ENCODE measurements at places on chromosomes 11 and 22.

- peak within 1 kb of the TSS; percentile 77 for H3K4me3 ChIP-seq
- no peaks in the 10 kb centered on the region for H3K27me3 ChIP-seq
- peaks cover 1% of the 10 kb centered on the region for H3K36me3 ChIP-seq
- DNase-seq = peak; percentile 39
- H3K27ac ChIP-seq = peak within 1 kb of the TSS; percentile 41
Measured at GRCh38 chr22:30396871-30397655, at the start of gene SEC14L2. Gene SEC14L2 (plus strand): TSS chr22:30397018. CDS start chr22:30397117, 99 bp downstream.

DNA sequence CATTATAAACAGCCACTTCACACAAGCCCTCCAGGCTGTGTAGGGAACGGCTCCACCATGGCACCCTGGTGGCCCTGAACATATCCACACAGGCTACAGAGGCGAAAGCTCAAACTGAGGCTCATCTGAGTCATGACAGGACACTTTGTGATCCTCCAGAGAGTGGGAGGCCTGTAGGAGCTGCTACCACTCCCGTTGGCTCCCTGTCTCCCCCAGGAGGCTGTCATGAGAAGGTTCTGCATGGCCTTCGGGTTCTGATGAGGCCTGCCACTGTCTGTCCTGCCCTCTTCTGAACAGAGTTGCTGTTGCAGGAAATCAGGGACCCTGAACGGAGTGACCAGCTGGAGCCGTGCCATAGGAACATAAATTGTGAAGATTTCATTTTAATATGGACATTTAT is 23.8 kb upstream of the ALDH3B2 start:
- H3K36me3 ChIP-seq = no peaks in the 10 kb centered on the region
- no peak for DNase-seq
- H3K4me3 ChIP-seq = no peak overlapping the region

DNA sequence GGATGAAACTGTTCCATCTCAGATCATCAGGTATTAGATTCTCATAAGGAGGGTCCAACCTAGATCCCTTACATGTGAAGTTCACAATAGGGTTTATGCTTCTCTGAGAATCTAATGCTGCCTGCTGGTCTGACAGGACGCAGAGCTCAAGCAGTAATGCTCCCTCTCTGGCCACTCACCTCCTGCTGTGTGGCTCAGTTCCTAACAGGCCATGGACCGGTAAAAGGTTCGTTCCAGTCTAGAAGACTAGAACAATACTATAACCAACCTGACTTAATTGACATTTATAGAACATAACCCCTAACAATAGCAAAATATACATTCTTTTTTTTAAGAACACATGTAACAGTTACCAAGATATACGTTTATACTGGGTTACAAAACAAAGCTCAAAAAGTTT is 45.8 kb downstream of the ATG16L2 start:
- H3K27me3 ChIP-seq = no peaks in the 10 kb centered on the region
- no peak overlapping the region for H3K4me3 ChIP-seq
- peaks cover 8% of the 10 kb centered on the region for H3K4me1 ChIP-seq
- H3K27ac ChIP-seq = no peak overlapping the region
- H3K36me3 ChIP-seq = no peaks in the 10 kb centered on the region

DNA sequence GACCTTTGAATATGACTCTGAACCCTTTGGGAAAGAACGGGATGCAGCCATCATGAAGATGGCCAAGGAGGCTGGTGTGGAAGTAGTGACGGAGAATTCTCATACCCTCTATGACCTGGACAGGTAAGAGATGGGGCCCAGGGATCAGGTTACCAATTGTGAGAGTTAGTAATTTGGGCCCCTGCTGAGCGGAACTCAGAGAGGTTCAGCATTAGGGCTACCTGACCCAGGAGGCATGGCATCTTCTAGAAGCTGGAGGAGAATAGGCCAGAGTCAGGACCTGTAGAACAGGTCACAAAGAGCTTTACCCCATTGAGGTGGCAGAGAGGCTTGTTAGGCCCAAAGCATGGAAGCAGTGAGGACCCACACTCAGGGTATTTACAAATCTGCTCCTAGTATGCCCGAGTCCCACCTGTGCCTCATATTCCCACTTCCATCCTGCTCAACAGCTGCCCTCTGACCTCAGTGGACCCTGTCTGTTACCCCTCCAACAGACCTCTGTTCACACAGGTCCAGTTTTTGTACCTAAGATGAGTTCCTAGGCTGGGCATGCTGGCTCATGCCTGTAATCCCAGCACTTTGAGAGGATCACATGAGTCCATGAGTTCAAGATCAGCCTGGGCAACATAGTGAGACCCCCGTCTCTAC is 11.6 kb downstream of the CRY2 start:
- peaks cover 23% of the 10 kb centered on the region for H3K36me3 ChIP-seq
- no peak for DNase-seq
- peak overlapping the region; percentile 93 for H3K27ac ChIP-seq

DNA sequence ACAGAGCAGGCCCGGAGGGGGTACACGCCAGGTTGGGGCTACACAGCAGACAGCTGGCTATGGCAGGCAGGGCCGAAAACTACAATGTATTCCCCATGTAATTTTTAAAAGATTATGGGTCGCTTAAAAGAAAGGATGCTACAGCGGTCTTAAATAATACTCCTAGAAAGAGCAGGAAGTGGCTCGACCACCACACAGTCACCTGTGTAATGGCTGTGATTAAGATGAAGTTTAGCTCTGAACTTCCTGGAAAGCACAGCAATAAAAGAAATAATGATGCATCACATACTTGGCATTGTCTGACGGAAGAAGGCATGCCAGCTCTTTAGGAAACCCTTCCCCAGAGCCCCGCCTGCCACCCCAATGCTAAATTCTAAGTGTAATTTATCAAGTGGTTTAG is 32.6 kb downstream of the WNT11 start:
- no peak overlapping the region for H3K27ac ChIP-seq
- no peak for DNase-seq
- no peaks in the 10 kb centered on the region for H3K36me3 ChIP-seq

DNA sequence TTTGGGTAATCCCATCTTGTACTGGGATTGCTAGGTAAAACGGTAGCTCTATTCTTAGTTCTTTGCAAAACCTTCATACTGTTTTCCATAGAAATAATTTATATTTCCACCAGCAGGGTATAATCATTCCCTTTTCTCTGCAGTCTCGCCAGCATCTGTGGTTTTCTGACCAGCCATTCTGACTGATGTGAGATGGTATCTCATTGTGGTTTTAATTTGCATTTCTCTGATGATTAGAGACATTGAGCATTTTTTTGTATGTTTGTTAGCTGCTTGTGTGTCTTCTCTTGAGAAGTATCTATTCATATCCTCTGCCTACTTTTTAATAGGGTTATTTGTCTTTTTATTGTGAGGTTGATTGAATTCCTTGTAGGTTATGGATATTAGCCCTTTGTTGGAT is 220.9 kb downstream of the PGR start:
- no peaks in the 10 kb centered on the region for H3K27me3 ChIP-seq
- no peaks in the 10 kb centered on the region for H3K4me1 ChIP-seq
- no peaks in the 10 kb centered on the region for H3K36me3 ChIP-seq
- no peak overlapping the region for H3K4me3 ChIP-seq
- no peak overlapping the region for H3K27ac ChIP-seq

DNA sequence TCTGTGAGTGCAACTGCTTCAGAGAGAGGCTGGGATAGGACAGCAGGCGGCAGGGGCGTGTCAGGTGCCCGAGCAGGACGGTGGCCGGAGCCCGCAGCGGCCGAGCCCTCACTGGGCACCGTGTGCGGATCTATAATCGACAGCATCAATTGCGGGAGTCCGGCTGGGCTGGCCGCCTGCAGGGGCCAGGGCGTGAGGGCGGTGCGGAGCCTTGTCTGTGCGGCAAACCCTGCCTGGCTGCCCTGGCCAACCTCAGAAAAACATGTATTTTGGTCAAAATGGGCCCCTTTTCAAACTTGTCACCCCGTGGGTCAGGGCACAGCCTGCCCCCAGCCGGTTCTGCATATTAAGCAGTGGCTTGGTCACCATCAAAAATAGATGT is 91.3 kb upstream of the KCNQ1OT1 start:
- H3K36me3 ChIP-seq = no peaks in the 10 kb centered on the region
- H3K27me3 ChIP-seq = peaks cover 5% of the 10 kb centered on the region
- no peak overlapping the region for H3K4me3 ChIP-seq
- H3K27ac ChIP-seq = no peak overlapping the region
- DNase-seq = no peak

GRCh38 chr11:121194731-121195596 is 93.9 kb downstream of the TECTA start:
- H3K4me3 ChIP-seq = no peak overlapping the region
- H3K36me3 ChIP-seq = no peaks in the 10 kb centered on the region
- H3K27ac ChIP-seq = no peak overlapping the region

GRCh38 chr22:37933711-37934376 is 19.6 kb downstream of the C22orf23 start:
- no peak overlapping the region for H3K4me3 ChIP-seq
- peaks cover 24% of the 10 kb centered on the region for H3K4me1 ChIP-seq
- peak overlapping the region; percentile 71 for H3K27ac ChIP-seq
- H3K36me3 ChIP-seq = peaks cover 37% of the 10 kb centered on the region

- peaks cover 17% of the 10 kb centered on the region for H3K27me3 ChIP-seq
- no peaks in the 10 kb centered on the region for H3K4me1 ChIP-seq
- H3K27ac ChIP-seq = no peak overlapping the region
- H3K36me3 ChIP-seq = no peaks in the 10 kb centered on the region
- peak overlapping the region; percentile 30 for H3K4me3 ChIP-seq
Measured at GRCh38 chr22:41919357-41920224, 4.7 kb upstream of the SHISA8 start.

DNA sequence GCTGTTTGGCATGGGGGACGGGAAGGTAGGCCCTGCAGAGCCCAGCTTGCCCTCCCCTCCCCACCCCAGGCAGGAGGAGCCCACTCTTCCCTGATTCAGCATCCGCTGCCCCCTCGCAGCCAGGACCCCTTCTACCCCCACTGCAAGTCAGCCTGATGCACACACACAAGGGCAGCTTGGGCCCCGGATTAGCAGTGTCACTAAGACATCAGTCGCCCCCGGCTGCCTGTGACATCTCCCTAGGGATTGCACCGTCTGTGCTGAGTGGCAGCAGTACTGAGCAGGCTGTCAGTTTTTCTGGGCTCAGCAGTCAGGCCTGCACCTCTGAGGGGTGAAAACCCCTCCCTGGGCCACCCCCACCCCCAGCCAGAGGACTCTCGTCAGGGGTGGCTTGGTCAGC is 30.4 kb upstream of the SYT7 start:
- H3K36me3 ChIP-seq = no peaks in the 10 kb centered on the region
- no peak overlapping the region for H3K4me3 ChIP-seq
- no peaks in the 10 kb centered on the region for H3K27me3 ChIP-seq

DNA sequence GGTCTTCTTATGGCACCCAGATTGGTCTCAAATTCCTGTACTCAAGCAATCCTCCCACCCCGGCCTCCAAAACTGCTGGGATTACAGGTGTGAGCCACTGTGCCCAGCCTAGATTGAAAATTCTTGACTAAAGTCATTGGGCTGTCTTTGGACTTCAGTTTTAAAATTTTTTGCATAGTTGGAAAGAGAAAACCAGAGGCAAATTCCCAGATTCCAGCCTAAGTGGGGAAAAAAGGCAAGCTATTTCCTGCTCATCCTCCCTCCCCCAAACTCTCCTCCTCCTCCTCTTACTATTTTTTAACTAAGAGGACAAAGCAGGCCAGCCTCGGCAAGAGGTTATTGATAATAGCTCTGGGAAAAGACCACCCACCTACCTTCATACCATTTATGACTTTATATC is 78.6 kb upstream of the CLMP start:
- H3K4me3 ChIP-seq = no peak overlapping the region
- no peaks in the 10 kb centered on the region for H3K36me3 ChIP-seq
- H3K4me1 ChIP-seq = no peaks in the 10 kb centered on the region
- H3K27ac ChIP-seq = no peak overlapping the region
- DNase-seq = no peak

DNA sequence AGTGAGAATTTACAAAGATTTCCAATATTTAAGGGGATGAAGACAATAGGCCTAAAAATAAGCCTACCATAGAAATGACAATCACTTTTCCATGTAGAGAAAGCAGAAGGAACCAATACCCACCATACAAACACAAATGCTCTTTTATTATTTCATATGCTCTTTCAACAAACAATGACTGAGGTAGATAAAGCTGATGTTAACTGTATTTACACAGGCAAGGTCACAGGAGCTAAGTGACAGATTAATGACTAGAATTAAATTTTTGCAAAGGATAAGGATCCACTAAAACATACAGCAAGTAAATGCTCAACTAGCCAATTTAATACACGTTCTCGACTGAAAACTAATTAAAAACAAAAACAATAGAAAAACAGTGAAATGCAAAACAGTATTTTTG is 34.2 kb downstream of the PICALM start:
- H3K4me3 ChIP-seq = no peak overlapping the region
- H3K27me3 ChIP-seq = no peaks in the 10 kb centered on the region
- DNase-seq = no peak

DNA sequence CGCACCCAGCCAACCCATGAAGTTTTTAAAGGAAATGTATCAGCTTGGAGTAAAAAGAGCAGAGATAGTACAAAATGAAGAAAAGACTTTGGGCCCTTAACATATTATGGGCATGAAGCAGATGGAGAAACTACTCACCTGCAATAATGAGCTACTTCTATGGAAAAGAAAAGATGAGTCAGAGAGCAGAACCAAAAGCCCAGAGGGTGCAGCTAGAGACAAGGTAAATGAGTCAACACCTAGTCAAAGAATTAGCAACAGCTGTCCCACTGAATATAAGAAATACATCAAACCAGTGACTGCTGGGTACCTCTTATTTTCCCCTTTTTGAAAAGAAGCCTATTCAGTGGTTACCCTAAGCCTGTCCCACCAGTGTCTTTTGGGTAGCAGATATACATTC is 61.8 kb downstream of the RPL27A start:
- H3K4me1 ChIP-seq = no peaks in the 10 kb centered on the region
- H3K27ac ChIP-seq = no peak overlapping the region
- DNase-seq = no peak
- no peaks in the 10 kb centered on the region for H3K27me3 ChIP-seq
- H3K36me3 ChIP-seq = no peaks in the 10 kb centered on the region
- no peak overlapping the region for H3K4me3 ChIP-seq

DNA sequence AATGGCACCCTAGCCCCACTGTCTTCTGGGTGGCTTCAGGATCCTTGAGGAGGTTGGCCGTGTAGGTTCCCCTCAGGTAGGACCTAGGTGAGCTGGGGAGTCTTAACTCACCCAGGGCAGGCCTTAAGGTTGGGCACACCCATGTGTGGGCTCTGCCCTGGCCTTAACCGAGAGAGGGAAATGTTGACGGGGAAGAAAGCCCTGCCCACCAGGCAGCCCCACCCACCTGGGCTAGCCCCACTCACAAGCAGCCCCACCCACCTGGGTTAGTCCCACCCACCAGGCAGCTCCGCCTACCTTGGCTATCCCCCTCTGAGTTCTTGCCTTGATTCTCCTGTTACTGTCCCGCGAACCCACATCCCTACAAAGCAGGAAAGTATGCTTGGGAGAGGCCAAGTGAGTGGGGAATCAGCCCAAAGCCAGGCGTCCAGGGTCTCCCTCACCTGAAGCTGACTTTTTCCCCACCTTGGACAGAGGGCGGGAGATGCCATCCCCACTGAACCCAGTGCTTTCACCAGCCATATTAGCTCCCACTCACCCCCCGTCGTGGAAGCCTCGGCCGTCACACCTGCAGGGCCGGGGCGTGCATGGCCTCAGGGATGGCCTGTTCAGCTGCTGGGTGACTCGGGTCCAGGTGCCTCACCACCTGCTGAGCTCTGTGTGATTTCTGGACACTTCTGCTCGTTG is at the start of gene MYEOV:
Gene MYEOV, plus strand, starts transcription at position 337 of the 687 bp plus-strand sequence. CDS start 1,200 bp downstream, outside the sequence.
- no peaks in the 10 kb centered on the region for H3K27me3 ChIP-seq
- no peaks in the 10 kb centered on the region for H3K36me3 ChIP-seq
- H3K4me1 ChIP-seq = peaks cover 23% of the 10 kb centered on the region
- DNase-seq = peak; percentile 21
- no peak within 1 kb of the TSS for H3K4me3 ChIP-seq

- H3K27ac ChIP-seq = no peak overlapping the region
- H3K36me3 ChIP-seq = peaks cover 5% of the 10 kb centered on the region
- no peak overlapping the region for H3K4me3 ChIP-seq
- H3K27me3 ChIP-seq = no peaks in the 10 kb centered on the region
Measured at GRCh38 chr11:47797633-47798032, 30.5 kb upstream of the FNBP4 start.
